ENCODE measurements at places on chromosomes 4 and X.

GRCh38 chrX:136189222-136189621 is 41.9 kb downstream of the FHL1 start:
- no peak for DNase-seq

DNA sequence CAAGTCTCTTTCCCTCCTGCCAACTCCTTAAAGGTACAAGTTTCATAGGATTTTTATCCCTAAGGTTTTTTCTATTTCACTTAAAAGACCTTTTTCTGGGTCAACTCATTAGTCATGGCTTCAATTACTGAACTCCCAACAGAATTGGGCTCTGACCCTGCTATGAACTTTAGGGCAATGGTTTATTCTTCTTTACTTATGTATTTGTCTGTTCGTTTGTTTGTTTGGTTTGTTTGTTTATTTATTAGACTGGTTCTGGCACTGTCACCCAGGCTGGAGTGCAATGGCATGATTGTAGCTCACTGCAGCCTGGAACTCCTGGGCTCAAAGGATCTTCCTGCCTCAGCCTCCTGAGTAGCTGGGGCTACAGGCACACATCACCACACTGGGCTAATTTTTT is 5.9 kb upstream of the NOCT start:
- DNase-seq: no peak

GRCh38 chr4:44025376-44026020 is 423.1 kb downstream of the KCTD8 start:
- DNase-seq: no peak

DNA sequence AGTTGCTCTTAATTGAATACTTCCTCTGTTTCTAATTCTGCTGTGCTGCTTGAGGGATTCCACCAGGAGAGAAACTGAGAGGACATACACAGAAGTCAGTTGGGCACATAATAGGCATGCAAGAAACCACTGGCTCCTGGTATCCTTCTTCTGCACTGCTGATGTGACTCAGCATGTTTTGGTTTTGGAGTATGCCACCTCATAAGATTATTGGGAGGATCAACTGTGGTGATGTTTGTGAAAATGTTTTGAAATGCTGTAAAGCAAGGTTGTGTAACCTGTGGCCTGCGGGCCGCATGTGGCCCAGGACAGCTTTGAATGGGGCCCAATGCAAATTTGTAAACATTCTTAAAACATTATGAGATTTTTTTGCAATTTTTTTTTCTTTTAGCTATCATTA is 119.6 kb downstream of the GATB start:
- no peak for DNase-seq

GRCh38 chrX:138917781-138918180 is 206.3 kb upstream of the FGF13 start:
- DNase-seq: no peak

- DNase-seq: no peak
Observed at GRCh38 chr4:22021106-22021505, 72.5 kb upstream of the KCNIP4 start.

DNA sequence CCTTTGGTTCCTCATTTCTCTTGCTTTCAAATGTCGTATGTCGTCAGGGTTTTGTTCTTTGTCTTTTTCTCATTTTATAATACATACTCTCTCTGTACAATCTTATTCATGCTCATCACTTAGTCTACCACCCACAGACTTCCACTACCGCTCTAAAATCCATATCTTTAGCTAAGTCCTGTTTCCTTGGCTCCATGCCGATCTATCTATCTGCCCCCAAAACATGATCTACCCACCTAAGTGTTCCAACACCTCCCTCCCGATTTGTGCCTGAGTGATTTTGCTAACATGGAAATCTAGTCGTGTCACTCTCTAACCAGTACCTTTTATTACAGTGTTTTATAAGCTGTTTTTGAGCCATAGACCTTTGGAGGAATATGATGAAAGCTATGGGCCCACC is 65.6 kb upstream of the PGAM4 start:
- no peak for DNase-seq

DNA sequence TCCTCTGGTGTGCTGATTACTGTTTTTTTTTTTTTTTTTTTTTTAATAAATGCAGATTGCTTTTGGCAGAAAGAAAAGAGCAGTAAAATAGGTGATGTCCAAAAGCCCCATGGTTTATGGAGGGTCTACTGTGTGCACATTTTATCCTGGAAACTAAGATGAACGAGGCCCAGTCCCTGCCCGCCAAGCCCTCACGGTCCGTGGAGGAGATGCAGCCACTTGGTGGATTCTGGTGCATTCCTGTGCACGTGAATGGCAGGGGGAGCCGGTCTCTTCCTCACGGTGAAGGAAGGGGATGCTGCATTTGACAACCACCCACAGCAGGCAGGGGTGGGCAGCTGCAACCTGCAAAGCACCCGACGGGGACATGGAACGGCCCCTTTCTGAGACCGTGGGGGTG is 100.2 kb upstream of the AFAP1 start:
- DNase-seq: no peak

GRCh38 chr4:73715659-73716058 is 24.7 kb upstream of the CXCL8 start:
- DNase-seq: no peak

DNA sequence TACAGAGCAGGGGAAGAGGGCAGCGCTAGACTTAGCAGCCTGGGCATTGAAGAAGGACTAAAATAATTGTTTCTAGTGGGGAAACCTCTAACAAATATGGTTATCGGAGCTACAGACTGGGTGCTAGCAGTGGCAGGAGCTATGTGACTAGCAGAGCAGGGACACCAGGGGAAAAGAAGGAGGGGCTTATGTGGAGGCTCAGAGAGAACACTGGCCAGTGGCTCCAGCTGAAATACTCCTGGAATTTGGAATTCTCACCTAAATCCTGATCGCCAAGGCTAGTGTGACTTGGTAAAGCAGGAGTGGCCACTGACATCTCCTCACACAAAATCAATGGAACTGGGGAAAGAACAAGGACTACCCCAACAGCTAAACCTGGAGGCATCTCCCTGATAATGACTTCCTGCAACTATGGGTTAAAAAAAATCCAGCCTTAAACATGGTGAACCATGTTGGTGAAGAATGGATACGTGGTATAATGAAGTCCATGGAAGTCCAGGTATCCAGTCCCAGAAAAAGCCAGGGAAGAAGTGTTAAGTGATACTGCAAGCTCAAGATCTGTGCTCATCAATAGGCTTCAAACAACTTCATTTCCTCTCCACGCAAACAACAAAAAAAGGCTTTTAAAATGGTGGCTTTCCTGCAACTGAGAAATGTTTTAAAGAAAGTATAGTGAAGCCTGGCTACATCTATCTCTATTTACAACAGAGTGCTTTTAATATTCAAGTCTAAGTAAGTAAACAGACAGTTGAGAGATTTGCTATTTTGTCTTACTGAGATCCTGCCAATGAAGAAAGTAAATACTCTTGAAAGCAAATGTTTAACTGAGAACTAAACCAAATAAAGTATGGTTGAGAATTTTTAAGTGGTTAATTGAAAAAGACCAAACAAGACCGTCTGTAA is 1.8 kb downstream of the TAPT1 start:
- DNase-seq: no peak

GRCh38 chr4:71609167-71609566 is 174.7 kb downstream of the GC start:
- DNase-seq: no peak

GRCh38 chrX:45001048-45001447 is 128.1 kb downstream of the KDM6A start:
- DNase-seq: no peak

GRCh38 chr4:177632481-177632880 is 190.2 kb upstream of the AGA start:
- no peak for DNase-seq

DNA sequence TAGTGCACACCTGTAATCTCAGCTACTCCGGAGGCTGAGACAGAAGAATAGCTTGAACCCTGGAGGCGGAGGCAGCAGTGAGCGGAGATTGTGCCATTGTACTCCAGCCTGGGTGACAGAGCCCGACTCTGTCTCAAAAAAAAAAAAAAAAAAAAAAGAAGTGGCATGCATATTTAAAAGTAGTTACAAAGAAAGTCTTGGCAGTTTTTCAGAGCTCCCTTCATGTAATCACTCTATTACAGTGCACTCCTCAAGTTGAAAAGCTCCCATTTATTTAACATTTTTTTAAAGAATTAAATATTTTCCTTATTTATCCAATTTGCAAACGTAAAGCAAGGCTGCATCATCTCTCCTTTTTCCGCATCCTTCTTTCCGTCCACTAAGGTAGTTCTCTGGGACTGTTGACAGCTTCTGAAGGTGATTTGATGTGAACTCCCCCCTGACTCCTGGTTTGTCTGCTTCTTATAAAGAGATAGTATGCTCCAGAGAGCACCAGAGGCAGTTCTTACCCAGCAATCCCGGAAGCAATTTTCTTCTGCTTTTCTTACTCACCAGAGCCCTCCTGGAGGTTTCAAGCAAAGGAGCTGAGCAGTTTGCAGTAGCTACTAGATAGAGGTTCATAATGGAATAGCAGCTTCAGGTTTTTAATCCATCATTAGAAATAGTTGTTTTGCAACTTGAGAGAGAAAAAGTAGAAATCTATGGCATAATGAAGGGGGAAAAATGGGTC is 151.0 kb downstream of the PALLD start:
- DNase-seq: no peak

DNA sequence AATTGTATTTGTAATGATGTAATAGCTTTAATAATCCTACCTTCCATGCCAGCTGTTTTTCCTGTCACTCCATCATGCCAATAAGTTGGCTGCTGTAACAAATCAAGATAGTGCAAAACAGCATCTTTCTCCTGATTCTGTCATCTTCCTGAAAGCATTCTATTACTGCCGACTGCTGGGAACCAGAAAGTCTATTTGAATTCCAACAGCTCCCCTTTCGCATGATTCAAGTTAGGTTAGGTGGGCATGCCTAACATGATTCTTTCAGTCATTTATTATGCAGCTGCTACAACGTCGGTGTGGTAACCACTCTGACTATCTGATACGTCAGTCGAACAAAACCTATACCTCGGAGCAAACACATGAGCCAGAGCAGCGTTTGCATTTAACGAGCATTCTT is 127.9 kb upstream of the DMD start:
- no peak for DNase-seq

GRCh38 chr4:112098841-112099530 is 46.3 kb upstream of the FAM241A start:
- DNase-seq: no peak

GRCh38 chrX:118740276-118740889 is 13.0 kb downstream of the IL13RA1 start:
- no peak for DNase-seq

- no peak for DNase-seq
Observed at GRCh38 chr4:137994853-137995252, 247.3 kb downstream of the SLC7A11 start.

GRCh38 chr4:25448379-25449109 is 71.5 kb downstream of the ANAPC4 start:
- DNase-seq: no peak

- DNase-seq: no peak
Observed at GRCh38 chr4:138977524-138977923, 38.1 kb upstream of the NOCT start.

DNA sequence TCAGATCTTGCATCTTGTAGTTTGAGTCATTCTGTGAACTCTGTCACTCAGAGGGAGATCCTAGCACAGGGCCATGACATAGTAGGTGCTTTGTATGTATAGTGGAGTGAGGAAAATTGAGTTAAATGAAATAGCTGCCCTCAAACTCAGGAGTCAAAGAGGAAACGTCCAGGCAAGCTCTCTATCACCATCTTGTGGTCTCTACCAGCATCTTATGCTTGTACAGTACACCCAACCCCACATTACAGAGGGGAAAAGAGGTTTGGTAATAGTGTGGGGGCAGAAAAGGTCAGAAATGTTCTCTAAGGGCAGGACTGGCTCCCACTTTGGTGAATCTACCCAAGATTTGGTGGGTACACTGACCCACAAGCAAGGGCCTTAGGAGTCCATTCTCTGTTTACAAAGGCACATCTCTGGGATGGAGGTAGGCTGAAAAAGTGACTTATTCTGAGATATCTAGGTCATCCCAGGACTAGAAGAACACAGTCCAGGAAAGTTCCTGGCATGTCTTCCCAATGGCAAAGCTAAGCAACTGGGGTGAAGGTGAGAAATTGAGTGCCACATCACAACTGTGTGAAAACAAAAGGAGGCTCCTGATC is 131.8 kb downstream of the OR13H1 start:
- peak; percentile 47 for DNase-seq

DNA sequence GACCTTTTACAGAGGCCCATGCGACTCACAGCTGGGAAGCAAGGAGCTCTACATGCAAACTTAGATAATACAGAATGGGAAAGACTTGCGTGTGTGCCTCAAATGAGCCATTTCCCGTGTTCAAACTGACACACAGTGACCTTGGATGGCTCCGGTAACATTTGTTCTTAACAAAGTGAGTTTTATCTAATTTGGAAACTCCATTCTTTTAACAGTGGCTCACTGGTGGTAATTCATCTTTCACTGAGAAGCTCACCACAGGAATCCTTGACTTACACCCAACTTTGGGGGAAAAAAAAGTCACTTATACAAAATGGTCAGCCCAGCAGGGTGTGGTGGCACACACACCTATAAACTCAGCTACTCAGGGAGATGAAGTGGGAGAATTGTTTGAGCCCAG is 190.6 kb downstream of the LDB2 start:
- DNase-seq: no peak

All from iPS-NIHi11 (cell line).